ENCODE measurements at places on chromosomes 16 and 17. TPM values are rescaled to one million over a fixed set of nuclear protein-coding genes. Genes with fewer than 3 reads are reported as not detected.

GRCh38 chr17:68847711-68848110 lies 107.5 kb downstream of the ABCA8 start:
- no peak overlapping the region for H3K27ac ChIP-seq
- H3K4me3 ChIP-seq, result no peak overlapping the region
- no peak for DNase-seq

The LGALS9B gene
- 50.8 TPM for total RNA-seq

DNA sequence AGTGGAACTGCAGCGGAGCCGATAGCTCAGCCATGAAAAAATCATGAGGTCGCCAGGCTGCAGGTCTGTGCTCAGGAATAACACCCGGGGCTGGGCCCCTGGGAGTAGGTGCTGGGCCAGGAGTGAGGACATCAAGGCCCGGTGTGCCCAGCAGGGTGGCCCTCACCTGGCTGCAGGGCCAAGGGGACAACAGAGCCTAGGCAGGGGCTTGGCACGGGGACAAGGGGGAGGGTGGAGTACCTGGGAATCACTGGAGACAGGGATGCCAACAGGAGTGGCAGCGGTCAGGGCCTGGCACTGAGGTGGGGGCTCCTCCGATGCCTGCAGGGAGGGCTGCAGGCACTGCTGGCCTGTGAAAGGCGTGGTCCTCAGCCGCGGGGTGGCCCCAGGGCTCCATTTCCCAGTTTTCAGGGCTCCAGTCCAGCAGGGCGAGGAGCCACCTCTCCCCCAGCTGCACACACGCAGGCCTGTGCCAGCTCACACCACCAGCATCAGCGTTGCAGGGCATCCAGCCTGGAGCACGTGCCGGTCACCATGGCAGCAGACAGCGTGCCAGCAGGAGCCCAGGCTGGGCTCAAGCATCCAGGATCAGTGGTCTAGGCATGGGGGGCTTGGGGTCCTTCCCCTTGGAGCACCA lies 4.7 kb upstream of the FSCN2 start:
- H3K4me3 ChIP-seq, result no peak overlapping the region
- H3K36me3 ChIP-seq, result no peaks in the 10 kb centered on the region
- no peak overlapping the region for H3K27ac ChIP-seq
- no peak for DNase-seq
- peaks cover 12% of the 10 kb centered on the region for H3K27me3 ChIP-seq
- H3K4me1 ChIP-seq, result peaks cover 18% of the 10 kb centered on the region

The FNDC8 gene
- total RNA-seq, result not detected

DNA sequence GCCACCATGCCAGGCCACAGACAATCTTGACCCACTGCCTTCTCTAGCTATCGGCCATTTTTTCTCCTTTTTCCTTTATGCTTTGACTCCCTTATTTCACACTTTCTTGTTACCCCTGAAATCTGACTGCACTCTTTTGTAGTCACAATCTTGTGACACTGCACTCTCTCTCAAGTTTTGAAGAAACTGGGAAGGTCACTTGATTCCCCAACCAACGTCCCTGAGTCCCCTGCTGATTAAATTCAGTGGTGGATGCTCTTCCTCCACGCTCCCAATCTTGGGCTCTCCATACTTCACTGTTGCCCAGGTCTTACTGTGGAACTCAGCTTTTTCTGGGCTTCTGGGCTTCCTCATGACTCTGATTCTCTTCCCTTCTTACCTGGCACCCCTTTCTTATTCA lies 33.9 kb downstream of the PECAM1 start:
- H3K36me3 ChIP-seq, result peaks cover 29% of the 10 kb centered on the region
- H3K4me1 ChIP-seq, result no peaks in the 10 kb centered on the region
- no peak for DNase-seq
- H3K27me3 ChIP-seq, result no peaks in the 10 kb centered on the region

Measured in natural killer cell (primary cell).